GM23338 (cell line): ENCODE measurements at places on chromosomes 7 and 10. TPM values are rescaled to one million over a fixed set of nuclear protein-coding genes. Genes with fewer than 3 reads are reported as not detected.

DNA sequence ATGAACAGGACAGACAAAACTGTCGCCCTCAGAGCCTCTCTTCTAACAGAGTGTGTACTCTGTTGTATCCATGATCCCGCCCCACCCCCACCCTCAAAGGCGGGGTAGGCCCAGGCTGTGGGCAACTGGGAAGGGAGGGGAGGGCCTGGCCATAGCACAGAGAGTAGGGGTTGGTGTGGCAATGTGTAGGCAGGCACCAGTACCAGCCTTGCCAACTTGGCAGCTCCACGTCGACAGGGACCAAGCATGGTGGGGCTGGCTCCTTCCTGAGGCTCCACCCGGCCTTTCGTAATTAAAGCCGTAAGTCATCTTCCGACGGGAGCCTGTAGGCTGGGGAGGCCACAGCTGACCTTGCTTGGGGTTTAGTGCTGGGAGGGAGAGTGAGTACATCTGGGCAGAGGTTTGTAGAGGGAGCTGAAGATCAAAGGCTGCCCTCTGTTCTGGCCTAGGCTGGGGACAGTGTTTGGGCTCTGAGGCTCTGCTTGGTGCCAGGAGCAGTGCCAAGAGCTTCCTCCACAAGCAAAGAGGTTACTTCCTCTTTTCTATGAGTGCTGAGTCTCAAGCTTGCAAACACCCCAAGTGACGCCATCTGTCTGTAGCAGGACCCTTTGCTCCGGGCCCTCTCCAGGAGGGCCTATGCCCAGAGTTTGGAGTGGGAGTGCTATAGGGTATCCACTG lies 121.6 kb downstream of the C10orf105 start:
- H3K27me3 ChIP-seq = no peaks in the 10 kb centered on the region
- no peak overlapping the region for H3K27ac ChIP-seq
- no peaks in the 10 kb centered on the region for H3K36me3 ChIP-seq
- H3K4me3 ChIP-seq = no peak overlapping the region
- no peak for DNase-seq

GRCh38 chr7:7696458-7697119 lies 21.8 kb downstream of the RPA3 start:
- H3K36me3 ChIP-seq = no peaks in the 10 kb centered on the region
- no peaks in the 10 kb centered on the region for H3K4me1 ChIP-seq
- no peak overlapping the region for H3K27ac ChIP-seq
- H3K4me3 ChIP-seq = no peak overlapping the region

DNAJC12 gene
- total RNA-seq = 1.1 and 2.2 TPM in 2 replicates

DNA sequence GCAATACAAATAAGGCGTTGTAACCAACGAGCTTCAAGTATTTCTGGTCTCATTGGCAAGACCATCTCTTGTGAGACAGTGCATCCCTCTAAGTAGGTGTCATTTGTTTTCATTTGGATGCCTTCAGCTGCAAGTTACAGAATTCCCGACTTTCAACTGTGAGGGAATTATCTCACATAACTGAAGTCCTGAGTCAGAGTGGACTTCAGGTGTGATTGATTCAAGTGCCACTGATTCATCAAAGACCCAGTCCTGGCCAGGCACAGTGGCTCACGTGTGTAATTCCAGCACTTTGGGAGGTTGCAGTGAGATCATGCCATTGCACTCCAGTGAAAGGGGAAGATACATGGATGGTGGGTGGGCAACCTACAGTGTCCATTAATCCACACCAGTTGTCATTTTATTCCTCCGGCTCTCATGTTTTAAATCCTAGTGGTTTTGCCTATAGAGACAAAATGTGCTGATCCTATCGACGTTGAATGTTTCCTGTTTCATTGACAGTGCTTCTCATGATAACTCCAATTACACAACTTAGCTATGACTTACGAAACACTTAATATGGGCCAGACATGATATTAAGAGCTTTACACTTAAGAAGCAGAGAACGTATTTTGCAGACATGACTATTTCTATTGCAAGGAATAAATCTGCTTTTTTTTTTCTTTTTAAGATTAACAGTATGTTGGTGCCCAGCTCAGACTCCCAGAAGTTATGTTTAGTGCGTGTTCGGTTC lies 268.0 kb downstream of the FRMD4A start:
- no peak for DNase-seq
- no peak overlapping the region for H3K27ac ChIP-seq
- H3K4me3 ChIP-seq = no peak overlapping the region
- H3K4me1 ChIP-seq = 0 out of 2 replicates have a peak, but pooled peaks cover 4% of the 10 kb centered on the region
- H3K36me3 ChIP-seq = no peaks in the 10 kb centered on the region

OPN4 gene
- total RNA-seq = not detected in 2 replicates

DNA sequence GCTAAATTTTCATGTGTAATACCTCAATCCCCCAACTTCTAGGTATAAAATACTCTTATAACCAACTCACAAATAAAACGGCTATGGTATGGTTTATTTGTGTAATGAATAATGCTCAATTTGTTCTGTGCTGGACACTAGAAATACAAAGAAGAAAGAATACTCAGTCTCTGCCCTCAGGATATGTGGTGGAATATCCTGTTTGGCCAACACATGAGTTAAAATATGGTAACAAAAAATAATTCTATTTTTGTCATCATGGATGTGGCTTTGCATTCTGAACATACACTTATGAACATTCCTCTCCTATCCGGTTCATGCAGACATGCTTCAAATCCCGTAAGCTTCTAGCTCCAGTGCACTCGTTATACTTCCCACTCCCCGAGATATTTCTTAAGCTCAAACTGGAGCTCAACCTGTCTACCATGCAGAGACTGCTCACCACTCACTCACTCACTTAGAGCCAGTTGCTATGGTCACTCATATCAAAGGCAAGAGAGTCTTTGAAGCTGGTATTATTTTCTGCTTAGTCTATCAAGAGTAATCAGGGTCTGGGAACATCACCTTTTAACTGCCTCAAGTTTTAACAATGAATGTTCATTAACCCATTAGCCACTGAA lies 53.8 kb upstream of the SLC16A12 start:
- no peak for DNase-seq
- no peak overlapping the region for H3K4me3 ChIP-seq
- no peaks in the 10 kb centered on the region for H3K27me3 ChIP-seq
- H3K36me3 ChIP-seq = peaks cover 21% of the 10 kb centered on the region

GRCh38 chr7:124785994-124786393 lies 20.4 kb upstream of the GPR37 start:
- no peak overlapping the region for H3K4me3 ChIP-seq
- H3K27ac ChIP-seq = no peak overlapping the region
- peaks cover 25% of the 10 kb centered on the region for H3K4me1 ChIP-seq

DNA sequence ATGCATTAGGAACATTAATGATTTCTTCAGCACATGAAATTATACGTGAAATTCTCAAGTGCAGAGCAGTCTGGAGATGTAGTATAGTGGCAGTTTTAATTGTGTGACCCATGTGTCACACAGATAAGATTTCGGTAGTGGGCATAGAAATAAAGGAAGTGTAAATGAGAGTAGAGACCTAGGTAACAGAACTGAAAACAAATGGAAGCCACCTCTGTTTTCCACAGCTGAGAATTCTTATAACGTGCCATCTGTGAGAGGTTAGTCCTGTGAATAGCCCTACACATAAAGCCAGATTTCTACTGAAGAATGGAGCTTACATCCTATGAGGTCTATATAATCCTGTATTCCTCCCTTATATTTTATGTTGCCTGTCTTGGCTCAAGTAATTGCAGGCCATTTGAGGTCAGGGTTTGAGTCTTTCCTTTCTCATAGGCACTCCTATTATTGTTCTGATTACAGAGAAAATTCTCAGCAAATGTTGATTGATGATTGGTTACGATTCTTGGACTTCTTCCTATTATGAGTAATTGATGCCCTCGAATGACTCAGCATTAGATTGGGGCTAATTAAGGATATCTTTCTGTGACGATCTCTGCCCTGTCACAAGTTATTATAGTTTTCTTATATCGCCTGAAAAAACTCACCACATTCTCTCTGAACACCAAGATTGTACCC lies 258.2 kb downstream of the KIF20B start:
- no peaks in the 10 kb centered on the region for H3K27me3 ChIP-seq
- no peaks in the 10 kb centered on the region for H3K36me3 ChIP-seq
- DNase-seq = no peak
- H3K27ac ChIP-seq = no peak overlapping the region
- no peak overlapping the region for H3K4me3 ChIP-seq

DNA sequence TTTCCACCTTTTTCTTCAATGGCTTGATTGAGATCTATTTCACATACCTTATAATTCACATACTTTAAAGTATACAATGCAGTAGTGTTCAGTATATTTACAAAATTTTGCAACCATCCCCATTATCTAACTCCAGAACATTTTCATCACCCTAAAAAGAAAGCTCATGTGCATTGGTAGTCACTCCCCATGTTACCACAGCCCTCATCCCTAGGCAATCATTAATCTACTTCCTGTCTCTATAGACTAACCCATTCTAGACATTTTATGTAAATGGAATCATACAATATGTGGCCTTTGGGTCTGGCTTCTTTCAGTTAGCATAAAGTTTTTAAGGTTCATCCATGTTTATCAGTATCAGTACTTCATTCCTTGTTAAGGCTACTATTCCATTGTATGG lies 214.2 kb downstream of the WDR11 start:
- no peaks in the 10 kb centered on the region for H3K4me1 ChIP-seq
- no peak overlapping the region for H3K27ac ChIP-seq
- no peaks in the 10 kb centered on the region for H3K36me3 ChIP-seq

- H3K27me3 ChIP-seq = no peaks in the 10 kb centered on the region
- DNase-seq = no peak
- H3K4me3 ChIP-seq = no peak overlapping the region
These were observed 3.1 kb upstream of the ZNF316 start for GRCh38 chr7:6634021-6634420.

DNA sequence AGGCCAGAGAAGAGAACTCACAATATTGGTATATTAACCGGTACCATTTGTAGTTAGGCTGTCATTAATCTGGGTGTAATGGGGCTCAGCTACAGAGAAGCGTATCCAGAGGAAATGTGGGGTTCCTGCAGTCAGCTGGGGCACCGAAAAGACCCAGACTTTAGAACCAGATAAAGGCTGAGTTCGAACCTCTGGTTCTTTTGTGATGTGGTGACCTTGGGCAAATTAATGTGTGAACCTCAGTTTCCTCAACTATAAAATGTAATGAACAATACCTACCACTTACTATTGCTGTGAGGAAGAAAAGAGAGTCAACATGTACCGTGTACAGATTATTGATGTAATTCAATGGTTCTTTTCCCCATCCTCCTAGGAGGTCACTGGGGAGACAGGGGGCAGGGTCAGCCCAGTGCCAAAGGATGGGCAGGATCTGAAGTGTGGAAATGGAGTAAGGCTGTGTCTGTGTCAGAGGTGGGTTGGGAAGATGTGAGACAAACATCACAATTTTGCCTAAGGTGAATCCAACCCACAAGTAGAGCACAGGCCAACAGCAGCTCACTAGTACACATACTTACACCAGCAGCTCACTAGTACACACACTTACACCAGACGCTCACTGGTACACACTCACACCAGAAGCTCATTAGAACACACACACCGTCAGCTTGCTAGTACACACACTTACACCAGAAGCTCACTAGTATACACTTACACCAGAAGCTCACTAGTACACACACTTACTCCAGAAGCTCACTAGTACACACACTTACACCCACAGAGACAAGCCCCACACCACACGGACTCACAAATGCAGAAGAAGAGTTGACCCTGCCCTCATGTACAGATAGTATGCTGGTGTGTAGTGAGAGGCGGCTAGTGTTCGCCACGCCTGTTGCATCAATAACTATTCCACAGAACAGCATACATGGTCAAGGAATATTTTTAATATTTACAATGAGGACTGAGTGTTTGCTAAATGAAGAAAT lies 28.0 kb downstream of the PRSS2 start:
- peak overlapping the region; percentile 87 for H3K4me3 ChIP-seq
- H3K36me3 ChIP-seq = no peaks in the 10 kb centered on the region
- H3K4me1 ChIP-seq = peaks cover 43% of the 10 kb centered on the region
- DNase-seq = no peak

GRCh38 chr10:102527546-102527945 lies 23.8 kb downstream of the SUFU start:
- no peak for DNase-seq
- H3K4me3 ChIP-seq = no peak overlapping the region
- H3K4me1 ChIP-seq = no peaks in the 10 kb centered on the region
- no peak overlapping the region for H3K27ac ChIP-seq
- no peaks in the 10 kb centered on the region for H3K27me3 ChIP-seq
- no peaks in the 10 kb centered on the region for H3K36me3 ChIP-seq

DNA sequence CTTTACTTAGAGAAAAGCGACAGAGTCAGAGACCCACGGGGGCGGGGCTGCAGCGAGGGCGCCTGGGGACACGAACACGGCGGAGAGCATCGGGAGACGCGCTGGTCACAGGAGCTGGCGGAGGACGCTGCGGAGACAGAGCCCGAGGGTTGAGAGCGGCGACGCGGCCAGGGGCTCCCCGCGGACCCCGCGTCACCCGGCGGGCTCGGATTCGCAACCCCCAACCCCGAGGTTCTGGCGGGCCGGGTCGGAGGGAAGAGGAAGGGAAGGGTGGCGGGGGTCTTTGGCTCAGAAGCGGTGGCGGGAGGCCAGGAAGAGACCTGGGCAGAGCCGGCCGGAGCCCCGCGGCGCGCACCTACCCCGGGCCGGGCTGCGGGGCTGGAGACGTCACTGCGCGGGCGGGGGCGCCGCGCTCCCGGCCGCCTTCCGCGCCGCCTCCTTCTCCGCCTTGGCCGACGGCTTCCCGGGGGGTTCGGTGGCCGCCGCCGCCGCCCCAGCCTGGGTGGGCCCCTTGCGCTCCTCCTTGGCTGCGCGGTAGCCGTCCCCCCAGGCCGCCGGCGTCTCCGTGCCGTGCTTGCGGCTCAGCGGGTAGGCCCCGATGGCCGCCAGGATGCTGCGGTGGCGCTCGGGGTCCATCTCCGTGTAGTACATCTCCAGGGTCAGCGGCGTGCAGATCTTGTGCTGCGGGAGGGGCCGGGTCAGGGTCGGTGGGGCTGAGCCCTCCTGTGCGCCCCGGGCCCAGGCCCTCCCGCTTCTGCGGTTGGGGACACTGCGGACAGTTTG lies 11.1 kb downstream of the CALY start:
- H3K4me3 ChIP-seq = peak overlapping the region; percentile 68
- H3K27me3 ChIP-seq = peaks cover 55% of the 10 kb centered on the region
- H3K4me1 ChIP-seq = peaks cover 17% of the 10 kb centered on the region
- no peak overlapping the region for H3K27ac ChIP-seq
- peak; percentile 47 for DNase-seq

MMD2 gene
- 0.38 and 0.39 TPM in 2 replicates for total RNA-seq

STEAP1B gene
- total RNA-seq = 13.9 and 16.5 TPM in 2 replicates

DNA sequence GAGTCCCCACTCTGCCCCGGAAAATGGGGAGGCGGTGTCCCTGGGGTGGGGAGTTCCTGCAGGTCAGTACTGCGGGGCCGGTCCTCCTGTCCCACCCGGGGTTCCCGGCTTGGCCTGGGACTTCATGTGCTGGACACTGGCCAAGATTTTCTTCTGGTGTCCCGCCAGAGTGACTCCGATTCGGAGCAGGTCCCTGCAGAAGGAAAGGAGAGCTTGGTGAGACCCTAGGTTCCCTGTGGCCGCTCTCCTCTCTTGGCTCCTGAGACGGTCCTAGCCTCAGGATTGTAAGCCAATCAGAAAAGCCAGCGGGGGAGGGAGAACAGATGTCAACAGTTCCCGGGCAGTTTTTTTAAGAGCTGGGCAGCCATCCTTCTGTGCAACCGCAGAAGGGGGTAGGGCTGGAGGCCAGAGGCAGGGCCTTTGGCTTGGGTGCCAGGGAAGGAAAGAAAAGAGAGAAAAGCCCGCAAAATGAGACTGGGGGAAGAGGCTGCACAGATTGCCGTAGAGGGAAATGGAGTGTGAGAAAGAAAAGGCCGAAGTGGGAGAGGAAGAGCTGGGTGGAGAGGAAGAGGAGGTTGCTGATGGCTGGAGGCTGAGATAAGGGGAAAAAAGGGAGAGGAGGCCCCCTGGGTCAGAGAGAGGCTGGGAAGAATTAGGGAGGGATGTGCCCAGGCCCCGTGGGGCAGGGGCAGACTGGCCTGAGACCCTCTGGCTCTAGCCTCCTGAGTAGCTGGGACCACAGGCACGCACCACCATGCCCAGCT lies 23.7 kb downstream of the EPHB4 start:
- peak overlapping the region; percentile 47; the same call in 1 of the 2 replicates for H3K27ac ChIP-seq
- no peak overlapping the region for H3K4me3 ChIP-seq
- H3K36me3 ChIP-seq = peaks cover 36% of the 10 kb centered on the region
- H3K4me1 ChIP-seq = peaks cover 2% of the 10 kb centered on the region; the same call in 1 of the 2 replicates
- peak; percentile 87 for DNase-seq
